Activated CD4-positive, CD25-positive, alpha-beta regulatory T cell treated with anti-CD3 and anti-CD28 coated beads, Interleukin-2, amount 50 U/mL, for 24 hours (primary cell): ENCODE measurements at places on chromosomes 1 and 21.

DNA sequence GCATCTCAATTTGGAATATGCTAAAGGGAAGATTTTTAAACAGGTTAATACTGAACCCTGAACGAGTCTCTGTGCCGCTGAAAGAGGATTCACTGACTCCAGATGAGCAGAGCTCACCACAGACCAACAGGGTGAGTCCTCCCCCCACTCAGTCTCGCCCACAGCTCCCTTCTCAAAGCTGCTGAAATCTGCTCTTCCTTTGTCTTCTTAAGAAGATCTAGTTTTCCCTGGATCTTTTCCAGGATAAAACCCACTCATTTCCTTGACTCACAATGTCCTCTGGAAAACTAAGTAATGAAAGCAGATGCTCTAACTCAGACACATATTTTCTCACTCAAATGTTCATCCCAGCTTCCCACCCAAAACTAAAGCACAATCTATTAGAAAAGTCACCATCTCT lies 447.0 kb upstream of the PKN2 start:
- no peak for ATAC-seq

GRCh38 chr1:163399976-163400601 lies 78.3 kb downstream of the NUF2 start:
- ATAC-seq, result no peak

DNA sequence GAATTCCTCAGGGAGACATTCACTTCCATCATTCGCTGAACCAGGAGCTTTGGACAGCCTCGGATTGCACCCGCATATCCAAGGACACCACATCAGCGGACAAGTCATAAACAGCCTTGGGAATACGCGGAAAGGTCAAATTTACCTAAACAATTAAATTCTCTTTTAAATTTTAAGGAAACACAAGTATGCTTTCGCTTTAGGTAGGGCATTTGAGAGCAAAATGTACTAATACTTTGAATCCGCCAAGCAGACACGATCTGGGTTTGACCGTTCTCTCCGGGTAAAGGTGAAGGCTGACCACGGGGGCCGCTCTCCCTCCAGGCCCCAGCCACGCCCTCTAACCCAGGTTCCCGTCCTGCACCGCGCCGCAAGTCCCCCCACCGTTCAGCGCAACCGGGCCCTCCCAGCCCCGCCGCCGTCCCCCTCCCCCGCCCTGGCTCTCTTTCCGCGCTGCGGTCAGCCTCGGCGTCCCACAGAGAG lies 479 bp upstream of the ACADM start:
- ATAC-seq, result peak; percentile 77

DNA sequence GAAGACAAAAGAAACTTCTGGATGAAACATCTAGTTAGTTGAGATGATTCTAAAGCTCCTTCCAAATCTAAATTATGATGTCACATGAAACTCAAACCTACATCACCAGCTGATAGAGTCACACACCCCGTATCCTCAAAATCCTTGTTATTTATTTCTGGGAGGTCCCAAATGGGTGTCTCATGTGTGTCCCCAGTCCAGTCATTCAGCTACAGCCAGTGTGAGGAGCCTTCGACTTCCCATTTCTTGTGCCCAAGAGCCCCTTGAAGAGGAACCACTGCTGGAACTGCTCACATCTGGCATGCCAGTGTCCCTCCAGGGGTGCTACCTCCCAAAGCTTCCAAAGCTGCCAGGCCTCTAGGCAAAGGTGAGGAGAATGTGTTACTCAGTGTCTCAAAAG lies 32.5 kb upstream of the KCNA3 start:
- no peak for ATAC-seq

GRCh38 chr1:154937988-154938386 lies 1.5 kb upstream of the PMVK start:
- ATAC-seq, result no peak

GRCh38 chr1:119743776-119744597 lies 24.7 kb downstream of the HMGCS2 start:
- no peak for ATAC-seq

- no peak for ATAC-seq
Observed at GRCh38 chr1:57492586-57493226, 68.8 kb upstream of the DAB1 start.

GRCh38 chr1:233197940-233198339 lies 97.6 kb downstream of the PCNX2 start:
- ATAC-seq, result no peak

- no peak for ATAC-seq
Observed at GRCh38 chr1:227666286-227666685, 68.8 kb downstream of the JMJD4 start.

DNA sequence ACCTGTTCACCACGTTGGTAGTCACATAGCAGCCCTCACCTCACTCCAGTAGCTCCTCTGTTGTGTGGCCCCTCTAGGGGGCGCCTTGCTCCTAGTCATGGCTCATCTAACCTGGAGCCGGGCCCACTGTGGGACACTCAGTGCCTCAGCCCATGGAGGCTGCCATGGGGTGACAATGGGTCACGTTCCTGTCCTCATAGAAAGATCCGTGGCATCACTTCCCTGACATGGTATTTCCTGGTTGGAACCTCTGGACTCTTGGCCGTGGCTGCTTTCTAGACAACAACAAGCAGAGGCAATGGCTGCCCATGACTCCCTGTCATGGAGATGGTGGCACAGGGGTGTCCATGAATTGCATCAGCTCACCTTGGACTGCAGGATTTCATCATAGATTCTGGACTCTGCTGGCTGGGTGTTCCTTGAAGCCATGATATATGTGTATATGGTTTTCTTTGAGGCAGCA lies 27.5 kb upstream of the SLAMF6 start:
- peak; percentile 44 for ATAC-seq

DNA sequence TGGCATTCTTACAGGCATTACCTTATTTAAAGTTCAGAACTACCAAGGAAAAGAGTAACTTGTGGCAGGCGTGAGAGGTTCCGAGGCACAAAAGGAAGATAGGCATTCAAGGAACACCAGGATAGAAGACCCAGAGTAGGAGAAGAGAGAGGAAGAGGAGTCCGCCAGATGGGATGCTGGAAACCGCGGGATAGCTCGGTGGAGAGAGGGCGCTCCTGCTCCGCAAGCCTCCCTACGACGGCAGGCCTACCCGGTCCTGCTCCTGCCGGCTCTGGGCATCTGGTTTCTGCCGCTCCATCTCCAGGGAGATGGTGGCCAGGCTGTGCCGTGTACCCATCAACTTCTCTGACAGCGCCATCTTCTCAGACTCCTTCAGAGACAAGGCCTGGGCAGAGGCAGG lies 5.4 kb upstream of the NBPF1 start:
- no peak for ATAC-seq

GRCh38 chr1:60228041-60228491 lies 154.5 kb upstream of the C1orf87 start:
- no peak for ATAC-seq

GRCh38 chr1:183497218-183497617 lies 24.9 kb downstream of the SMG7 start:
- ATAC-seq, result no peak

DNA sequence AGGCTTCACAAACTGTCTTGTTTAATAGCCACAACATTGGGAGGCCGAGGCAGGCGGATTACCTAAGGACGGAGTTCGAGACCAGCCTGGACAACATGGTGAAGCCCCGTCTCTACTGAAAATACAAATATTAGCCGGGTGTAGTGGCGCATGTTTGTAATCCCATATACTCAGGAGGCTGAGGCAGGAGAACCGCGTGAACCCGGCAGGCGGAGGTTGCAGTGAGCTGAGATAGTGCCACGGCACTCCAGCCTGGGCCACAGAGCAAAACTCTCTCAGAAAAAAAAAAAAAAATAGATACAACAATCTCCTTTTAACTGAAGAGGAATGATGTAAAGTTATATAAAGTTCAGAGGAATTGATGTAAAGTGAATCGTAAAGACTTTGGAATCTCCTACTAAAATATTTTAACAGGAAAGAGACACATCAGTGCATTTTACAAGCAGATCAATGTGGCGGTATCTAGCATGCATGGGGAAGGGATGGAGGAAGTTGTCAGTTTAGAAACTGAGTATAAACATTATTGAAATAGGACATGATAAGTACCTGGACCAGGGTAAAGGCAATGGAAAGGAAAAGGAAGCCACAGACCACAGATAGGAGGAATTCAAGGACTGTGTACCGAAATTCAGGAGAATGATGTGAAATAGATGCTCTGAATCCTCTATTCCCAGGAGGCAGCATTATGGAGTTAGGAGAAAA lies 41.5 kb downstream of the PTPRC start:
- no peak for ATAC-seq

DNA sequence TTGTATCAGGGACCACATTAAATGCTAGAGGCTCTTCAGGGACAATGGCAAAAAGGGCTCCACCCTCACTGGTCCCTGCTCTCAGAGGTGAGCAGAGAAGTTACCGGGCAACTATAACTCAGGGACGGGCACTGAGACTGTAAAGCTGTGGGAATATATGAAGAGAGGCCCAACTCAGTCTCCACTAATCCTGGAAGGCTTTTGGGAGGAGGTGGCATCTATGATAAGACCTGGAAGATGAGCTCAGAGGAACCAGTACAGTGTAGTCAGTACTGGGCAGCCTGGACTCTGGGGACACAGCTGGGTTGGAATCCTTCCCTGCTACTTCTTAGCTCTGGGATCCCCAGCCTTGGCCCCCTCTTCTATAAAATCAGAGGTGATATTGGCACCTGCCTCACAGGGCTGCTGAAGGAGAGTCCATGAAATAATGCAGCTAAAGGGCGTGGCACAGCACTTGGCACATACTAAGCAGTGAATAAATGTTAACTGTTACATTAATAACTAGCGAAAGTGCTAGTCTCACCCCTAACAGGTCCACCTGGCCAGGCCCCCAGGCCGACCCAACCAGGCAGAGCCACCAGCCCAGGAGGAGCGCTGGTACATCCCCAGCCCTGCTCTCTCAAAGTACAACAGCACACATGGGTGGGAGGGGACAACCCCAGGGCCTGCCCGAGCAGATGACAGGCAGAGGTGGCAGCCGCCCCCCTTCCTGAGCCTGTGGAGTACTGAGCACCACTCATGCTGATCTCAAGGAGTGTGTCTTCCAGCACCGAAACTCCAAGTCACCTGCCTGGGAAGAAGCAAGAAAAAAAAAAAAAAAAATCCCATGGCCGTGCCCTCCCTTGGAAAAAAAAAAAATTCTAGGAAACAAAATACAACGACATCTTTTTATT lies 62.7 kb downstream of the CASZ1 start:
- ATAC-seq, result peak; percentile 80

- ATAC-seq, result no peak
Observed at GRCh38 chr1:116855191-116855619, 54.5 kb upstream of the PTGFRN start.

DNA sequence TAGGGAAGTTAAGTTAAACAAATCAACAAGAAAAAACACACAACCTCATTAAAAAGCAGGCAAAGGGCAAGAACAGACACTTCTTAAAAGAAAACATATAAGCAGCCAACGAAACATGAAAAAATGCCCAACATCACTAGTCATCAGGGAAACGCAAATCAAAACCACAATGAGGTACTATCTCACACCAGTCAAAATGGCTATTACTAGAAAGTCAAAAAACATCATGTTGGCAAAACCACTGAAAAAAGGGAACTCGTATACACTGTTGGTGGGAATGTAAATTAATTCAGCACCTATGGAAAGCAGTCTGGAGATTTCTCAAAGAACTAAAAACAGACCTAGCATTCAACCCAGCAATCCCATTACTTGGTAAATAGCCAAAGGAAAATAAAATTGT lies 51.1 kb downstream of the HSF2BP start:
- no peak for ATAC-seq
